ENCODE measurements at places on chromosomes 2 and 18.
A peak's percentile ranks its signal among the peaks of the same experiment; 100 is the strongest.

DNA sequence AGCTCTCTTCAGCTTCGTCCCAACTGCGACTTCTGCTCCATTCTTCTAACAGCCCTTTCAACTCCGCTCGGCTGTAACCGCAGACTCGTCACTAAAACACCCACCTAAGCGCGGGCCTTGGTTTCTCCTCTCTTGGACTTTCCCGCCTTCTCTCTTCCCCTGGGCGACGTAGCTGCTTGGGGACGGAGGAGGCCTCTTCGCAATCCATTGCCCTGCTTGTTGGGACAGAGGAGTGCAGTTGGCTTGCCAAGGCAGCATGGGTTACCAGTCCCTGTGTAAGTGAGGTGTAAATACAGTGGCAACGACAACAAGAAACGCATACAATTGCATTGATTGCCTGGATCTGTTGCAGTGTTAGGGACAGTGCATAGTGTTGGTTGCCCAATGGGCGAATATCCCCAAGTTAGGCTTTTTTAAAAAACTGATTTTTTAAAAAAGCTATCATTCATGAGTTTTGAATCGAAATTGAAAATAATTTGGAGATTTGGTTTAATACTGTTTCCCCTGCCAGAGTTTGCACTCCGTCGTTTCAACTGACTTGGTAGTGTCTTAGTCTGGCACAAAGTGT is 484 bp upstream of the DARS1 start:
- peak; percentile 60 for DNase-seq

- no peak for DNase-seq
These were observed 263.2 kb downstream of the CMPK2 start for GRCh38 chr2:6602471-6602870.

GRCh38 chr2:73291461-73292315 is 1.7 kb downstream of the EGR4 start:
- no peak for DNase-seq

GRCh38 chr2:8803658-8804379 is 33.6 kb downstream of the KIDINS220 start:
- no peak for DNase-seq

- no peak for DNase-seq
These were observed 114.5 kb downstream of the INSIG2 start for GRCh38 chr2:118202707-118203303.

DNA sequence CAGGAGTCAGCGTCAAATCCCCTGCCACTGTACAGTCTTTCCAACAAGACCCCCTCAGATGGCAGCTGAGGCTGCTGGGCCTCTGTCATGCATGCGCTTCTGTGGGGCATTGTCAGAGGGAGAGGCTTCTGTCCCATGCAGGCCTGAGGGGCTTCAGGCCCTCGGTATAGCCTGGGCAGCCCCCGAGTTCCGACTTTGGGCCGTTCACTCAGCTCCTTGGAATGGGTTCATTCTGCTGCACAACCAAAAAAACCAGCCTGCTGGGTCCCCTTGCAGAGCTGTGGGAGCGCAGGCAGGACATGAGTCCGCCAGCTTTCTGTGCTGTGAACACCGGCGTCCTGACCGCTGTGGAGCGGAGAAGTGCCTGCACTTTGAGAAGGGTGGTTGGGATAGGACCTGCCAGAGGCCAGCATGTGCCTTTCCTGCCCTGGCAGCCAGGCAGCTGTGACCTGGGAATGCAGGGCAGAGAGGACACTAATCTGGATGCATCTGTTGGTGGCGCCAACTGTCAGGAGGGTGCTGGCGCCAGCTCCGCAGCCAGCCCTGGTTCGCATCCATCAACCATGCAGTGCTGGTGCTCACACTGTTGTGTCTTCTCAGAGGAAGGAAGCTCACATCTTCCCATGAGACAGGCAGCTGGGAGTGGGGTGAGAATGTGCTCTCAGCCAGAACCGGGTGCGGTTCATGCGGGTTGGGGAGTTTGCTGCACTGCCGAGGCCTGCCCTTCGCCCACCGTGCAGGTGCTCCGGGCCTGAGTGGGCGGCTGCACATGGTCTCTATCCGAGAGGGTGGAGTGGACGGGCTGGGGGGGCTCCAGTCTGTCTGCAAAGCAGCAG is 14.3 kb downstream of the ARHGEF4 start:
- no peak for DNase-seq

DNA sequence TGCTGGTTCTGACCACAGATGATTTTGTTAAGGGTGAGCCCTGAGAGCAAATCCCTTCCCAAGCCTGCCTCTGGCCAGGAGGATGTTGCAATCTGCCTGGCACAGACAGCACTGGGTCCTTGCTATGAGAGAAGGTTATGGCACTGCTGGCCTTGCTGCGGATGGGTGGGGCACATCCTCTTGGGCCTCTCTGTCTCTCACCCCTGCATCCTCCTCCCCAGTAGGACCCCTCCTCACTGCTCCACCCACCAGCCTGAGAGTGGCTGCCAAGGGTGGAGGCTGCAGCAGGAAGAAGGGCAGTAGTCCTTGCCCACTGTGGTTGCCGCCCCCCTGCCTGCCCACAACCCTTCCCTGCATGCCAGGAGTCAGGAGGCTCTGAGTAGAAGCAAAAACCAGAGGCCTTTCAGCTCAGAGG is 180.9 kb downstream of the ZBTB7C start:
- no peak for DNase-seq

- no peak for DNase-seq
These were observed 5.3 kb downstream of the TWIST2 start for GRCh38 chr2:238853218-238853617.

DNA sequence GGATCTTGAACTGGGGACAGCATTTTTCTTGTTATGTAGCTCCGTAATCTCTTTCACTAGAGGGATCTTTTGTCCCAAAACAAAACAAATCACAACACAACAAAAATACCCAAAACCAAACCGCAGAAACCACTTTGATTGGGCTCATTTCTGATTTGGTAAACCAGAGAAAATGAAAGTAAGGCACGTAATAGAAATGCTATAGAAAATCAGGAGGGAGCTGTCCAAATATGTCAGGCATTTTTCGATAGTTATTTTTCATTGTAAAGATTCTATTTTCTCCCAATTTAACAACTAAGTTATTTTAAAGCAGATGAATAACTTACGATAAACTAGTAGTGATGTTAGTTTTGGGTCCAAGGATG is 406.5 kb downstream of the XIRP2 start:
- DNase-seq: no peak

DNA sequence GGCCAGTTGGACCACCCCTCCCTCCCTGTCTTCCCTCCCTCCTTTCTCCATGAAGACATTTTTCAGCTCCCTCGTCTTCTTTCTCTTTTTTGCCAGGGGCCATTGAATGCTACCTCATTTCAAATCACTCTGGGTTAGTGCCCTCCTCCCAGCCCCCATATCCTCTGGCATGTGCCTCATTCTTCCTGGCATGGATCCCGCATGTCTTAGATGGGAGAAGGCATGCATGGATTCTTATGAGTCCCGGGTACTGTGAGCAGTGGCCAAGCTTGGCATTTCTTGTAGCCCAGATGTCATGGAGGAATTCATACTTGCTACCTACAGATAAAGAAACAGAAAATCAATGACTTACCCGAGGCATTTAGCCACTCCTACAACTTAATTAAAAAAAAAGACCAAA is 9.0 kb upstream of the HAAO start:
- DNase-seq: no peak

DNA sequence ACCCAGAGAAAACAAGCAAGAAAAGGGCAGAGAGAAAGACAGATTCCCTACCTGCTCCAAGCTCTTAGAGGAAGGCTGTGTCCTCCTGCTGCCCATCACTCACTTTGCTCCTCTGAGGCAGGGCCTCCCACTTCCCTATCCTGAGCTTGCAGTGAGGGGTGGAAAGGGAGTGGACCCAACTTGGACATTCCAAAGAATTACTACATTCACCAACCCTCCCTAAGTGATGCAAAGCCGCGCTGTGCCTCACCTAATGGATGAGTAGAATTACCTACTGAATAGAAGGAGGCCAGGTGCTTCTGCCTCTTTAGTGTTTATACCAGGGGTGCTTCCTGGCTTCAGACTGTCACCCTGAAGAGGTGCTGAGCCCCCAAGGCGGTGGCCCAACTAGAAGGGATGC is 5.6 kb upstream of the OSR1 start:
- no peak for DNase-seq

- DNase-seq: no peak
These were observed 438.3 kb downstream of the ZNF521 start for GRCh38 chr18:24913507-24914170.

DNA sequence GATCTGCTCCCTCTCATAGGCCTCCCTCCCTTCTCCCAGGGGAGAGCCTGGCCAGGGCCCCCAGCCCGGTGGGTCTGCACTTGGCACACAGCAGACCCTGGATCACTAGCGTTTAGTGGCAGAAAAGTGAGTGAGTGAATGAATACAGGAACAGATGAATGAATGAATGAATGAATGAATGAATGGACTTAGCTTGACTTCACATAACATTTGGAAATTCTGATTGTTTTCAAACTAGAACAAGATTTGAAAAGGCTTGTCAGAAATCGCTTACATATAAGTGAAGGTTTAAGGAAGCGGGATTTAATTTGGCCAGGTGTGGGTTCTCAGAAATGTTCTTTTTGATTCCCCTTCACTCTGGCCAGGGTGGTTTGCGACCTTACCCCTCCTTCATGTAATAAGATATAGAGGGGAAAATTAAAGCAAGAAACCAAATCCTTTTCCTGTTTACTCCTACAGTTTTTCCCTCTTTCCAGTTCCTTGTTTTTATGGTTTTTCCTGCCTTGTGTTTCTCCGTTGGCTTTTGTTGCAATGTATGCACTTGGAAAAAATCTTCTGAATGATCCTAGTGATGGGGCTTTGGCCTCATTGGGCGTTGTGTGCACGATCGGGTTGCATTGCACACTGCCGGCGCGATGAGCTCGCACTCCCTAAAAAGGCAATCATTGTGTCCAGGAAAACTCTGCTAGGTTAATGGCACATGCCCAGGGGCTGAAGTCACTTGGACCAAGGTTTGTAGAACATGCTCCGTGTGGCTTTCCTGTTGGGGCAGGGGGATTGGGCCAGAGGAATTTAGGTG is 16.4 kb downstream of the LRRFIP1 start:
- no peak for DNase-seq

GRCh38 chr2:20052229-20052851 is 912 bp upstream of the LAPTM4A start:
- DNase-seq: no peak

GRCh38 chr2:233389601-233390125 is 35.4 kb downstream of the DGKD start:
- DNase-seq: no peak

- DNase-seq: no peak
These were observed 512.9 kb downstream of the LRRTM4 start for GRCh38 chr2:77009307-77009706.

GRCh38 chr2:189096769-189097447 is 82.7 kb downstream of the COL5A2 start:
- DNase-seq: no peak

DNA sequence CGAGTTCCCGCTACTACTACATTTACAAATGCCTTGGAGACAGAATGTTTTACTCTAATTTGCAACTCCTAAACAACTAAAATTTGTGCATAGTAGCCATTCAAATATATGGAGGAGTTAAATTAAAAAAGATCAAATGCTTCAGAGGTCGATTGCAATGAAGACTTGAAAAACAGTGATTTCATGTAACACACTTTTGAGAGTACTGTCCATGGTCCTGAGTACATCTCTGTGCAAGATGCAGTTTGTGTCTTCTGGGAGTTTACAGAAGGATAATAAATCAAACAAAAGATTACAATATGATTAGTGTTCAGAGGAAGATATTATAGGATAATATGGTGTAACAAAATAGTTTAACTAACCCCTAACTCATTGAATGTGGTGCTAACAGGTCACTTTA is 894.7 kb downstream of the TMEM182 start:
- no peak for DNase-seq

DNA sequence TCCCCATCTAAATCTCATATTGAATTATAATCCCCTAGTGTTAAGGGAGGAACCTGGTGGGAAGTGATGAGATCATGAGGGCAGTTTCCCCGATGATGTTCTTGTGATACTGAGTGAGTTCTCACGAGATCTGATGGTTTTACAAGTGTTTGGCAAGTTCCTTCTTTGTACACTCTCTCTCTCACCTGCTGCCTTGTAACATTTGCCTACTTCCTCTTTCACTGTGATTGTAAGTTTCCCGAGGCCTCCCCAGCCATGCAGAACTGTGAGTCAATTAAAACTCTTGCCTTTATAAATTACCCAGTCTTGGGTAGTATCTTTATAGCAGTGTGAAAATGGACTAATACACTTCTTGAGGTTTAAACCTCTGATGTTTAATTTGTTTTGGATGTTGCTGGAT is 177.5 kb downstream of the CD8B2 start:
- no peak for DNase-seq

GRCh38 chr2:88011011-88011410 is 5.3 kb downstream of the RNU2-63P start:
- DNase-seq: no peak

GRCh38 chr2:46471-47345 is at the start of gene FAM110C:
FAM110C (minus strand) TSS chr2:46505; CDS start chr2:46385, 120 bp downstream.
- DNase-seq: peak; percentile 35

DNA sequence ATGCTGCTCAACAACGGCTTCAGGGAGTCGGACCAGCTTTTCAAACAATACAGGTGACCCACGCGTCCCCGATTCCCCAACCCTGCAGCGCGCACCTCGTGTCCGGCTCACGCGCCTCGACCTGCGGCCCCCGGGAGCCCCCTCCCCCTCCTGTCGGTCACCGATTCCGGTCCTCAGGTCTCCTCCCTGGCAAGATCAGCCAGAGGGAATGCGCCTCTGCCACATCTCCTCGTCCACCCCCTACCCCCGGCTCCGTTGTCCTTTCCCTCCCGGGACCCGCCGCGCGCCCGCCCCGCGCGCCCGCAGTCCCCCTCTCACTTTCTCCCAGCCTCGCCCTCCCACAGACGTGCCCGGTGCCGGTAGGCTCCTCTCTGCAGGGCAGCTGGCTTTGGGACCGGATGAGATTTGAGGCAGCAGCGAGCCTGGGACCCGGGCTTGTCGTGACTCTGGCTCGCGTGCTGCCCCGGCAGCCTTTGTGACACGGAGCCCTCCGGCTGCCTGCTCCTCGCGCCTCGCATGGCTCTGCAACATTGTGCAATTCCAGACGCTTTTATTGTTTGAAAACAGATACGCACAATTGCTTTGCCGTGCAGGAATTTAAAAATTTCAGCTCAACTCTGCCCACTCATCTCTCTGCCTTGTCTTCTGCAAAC is 558 bp downstream of the TTC39C start:
- DNase-seq: peak; percentile 18

- no peak for DNase-seq
These were observed 316.4 kb downstream of the DSEL start for GRCh38 chr18:67199993-67200617.

GRCh38 chr2:61718965-61719364 is 134.9 kb downstream of the FAM161A start:
- no peak for DNase-seq

DNA sequence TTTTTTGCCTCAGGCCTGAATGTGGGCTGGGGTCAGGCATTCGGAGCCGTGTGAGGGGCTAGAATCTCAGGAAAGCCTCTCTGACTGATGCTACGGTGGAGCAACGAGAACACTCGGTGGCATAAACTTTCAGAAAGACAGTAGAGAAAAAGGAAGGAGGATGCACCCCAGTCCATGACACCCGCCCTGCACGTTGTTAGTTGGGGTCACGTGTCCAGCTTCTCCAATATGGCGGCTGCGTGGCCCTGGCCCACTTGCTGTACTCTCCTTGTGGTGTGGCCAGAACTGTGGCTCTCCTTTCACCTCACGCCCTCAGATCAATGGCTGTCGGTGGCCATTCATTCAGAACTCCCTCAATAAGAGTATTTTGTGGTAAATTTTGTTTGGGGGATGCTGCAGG is 131.2 kb downstream of the KCTD1 start:
- no peak for DNase-seq

Measured in stimulated activated CD8-positive, alpha-beta memory T cell treated with anti-CD3 and anti-CD28 coated beads, Interleukin-15, amount 100 ng/mL, for 4 hours (primary cell).